SJSA1 (cell line): ENCODE measurements at places on chromosomes 7 and 10. TPM values are rescaled to one million over a fixed set of nuclear protein-coding genes. Genes with fewer than 3 reads are reported as not detected.

The KIF20B gene
- total RNA-seq: 40.1 and 47.6 TPM in 2 replicates

DNA sequence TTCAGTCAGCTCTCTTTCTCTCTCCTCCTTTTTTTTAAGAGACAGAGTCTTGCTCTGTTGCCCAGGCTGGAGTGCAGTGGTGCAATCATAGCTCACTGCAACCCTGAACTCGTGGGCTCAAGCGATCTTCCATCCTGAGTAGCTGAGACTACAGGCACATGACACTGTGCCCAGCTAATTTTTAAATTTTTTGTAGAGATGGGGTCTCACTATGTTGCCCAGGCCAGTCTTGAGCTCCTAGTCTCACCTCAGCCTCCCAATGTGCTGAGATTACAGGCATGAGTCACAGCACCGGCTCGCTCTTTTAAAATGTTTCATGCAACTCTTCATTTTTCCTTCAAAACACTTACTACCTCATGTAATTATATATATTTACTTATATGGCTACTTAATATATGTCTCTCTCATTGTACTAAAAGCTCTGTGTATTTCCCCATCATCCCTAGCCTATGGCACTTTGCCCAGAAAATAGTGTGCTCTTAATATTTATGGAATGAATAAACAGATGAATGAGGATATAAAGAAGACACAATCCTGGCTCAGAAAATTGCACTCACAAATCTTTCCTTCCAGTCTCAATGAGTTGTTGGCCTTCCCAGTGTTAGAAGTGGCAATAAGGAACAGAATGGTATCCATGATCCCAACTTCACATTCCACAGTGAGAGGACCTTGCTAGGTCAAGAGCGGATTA is 33.9 kb downstream of the EBLN1 start:
- no peak overlapping the region for H3K4me3 ChIP-seq
- H3K27me3 ChIP-seq: peaks cover 5% of the 10 kb centered on the region; the same call in 1 of the 2 replicates
- H3K27ac ChIP-seq: no peak overlapping the region

GRCh38 chr10:61888744-61889143 is 12.8 kb upstream of the ARID5B start:
- no peaks in the 10 kb centered on the region for H3K36me3 ChIP-seq
- H3K27me3 ChIP-seq: no peaks in the 10 kb centered on the region

DNA sequence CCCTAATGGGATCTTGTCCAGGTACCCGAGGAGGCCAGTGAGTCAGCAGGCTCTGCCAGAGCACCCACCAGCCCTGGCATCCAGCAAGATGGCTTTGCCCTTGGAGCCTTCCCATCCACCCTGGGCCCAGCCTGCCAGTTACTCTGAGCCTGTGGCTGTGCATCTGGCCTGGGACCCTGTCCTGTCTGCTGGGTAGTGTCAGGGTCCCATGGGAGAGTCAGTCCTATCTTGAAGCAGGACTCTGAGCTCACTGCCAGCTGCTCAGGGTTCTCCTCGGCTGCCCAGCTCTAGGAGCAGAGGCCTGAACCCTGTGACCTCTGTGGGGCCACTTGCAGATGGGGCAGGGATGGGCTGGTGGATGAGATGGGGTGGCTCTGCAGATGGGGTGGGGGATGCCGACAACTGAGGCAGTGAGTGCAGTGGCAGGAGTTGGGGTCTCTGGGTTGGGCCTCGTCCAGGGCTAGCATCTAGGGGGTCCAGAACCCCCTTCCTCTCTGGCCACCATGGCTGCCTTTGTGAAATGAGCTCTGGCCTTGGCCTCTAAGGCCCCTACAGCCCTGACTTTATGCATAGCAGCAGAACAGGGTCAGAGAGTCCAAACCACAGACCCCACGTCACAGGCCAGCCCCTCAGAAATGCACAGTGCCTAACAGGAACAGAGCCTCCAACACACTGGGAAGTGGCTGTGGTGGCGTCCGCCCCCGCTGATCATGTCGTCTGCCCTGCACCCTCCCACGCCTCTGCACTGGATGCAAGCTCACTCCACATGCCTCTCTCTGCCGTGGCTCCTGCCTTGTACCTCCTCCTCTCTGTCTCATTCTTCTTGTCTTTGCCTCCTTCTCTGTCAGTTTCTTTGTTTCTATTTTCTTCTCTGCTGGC is 88.1 kb upstream of the RET start:
- no peaks in the 10 kb centered on the region for H3K27me3 ChIP-seq
- no peaks in the 10 kb centered on the region for H3K36me3 ChIP-seq
- H3K4me3 ChIP-seq: no peak overlapping the region
- no peak overlapping the region for H3K27ac ChIP-seq
- DNase-seq: no peak

GRCh38 chr7:123043642-123044041 is 48.1 kb upstream of the TAS2R16 start:
- peaks cover 13% of the 10 kb centered on the region for H3K4me1 ChIP-seq
- DNase-seq: no peak
- H3K27me3 ChIP-seq: no peaks in the 10 kb centered on the region
- no peak overlapping the region for H3K27ac ChIP-seq
- H3K36me3 ChIP-seq: no peaks in the 10 kb centered on the region

- no peak for DNase-seq
- H3K4me1 ChIP-seq: peaks cover 7% of the 10 kb centered on the region; the same call in 1 of the 2 replicates
- no peak overlapping the region for H3K27ac ChIP-seq
- no peaks in the 10 kb centered on the region for H3K27me3 ChIP-seq
- no peaks in the 10 kb centered on the region for H3K36me3 ChIP-seq
Observed at GRCh38 chr7:29639886-29640595, 76.4 kb downstream of the PRR15 start.

The TAS2R5 gene
- total RNA-seq: not detected in 2 replicates

- H3K4me3 ChIP-seq: no peak overlapping the region
- H3K4me1 ChIP-seq: no peaks in the 10 kb centered on the region
- H3K27ac ChIP-seq: no peak overlapping the region
- DNase-seq: no peak
Observed at GRCh38 chr7:158991824-158992621, 135.7 kb downstream of the DYNC2I1 start.

DNA sequence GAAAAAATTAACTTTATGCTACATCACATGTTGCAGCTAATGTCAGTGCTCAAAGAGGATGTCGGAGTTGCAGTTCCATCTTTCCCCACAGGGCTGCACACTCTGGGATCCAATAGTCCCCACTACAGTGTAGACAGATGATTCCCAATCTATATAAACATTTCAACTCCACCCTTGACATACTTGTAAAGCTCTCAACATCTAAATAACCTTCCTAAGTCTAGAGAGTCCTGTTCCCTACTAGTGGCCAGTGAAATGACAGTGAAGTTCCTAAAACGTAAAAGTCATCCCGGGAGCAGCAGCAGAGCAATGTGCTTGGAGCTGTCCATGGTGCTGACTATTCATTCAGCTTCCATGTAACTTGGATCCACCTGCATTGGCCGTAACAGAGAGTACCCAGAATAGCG is 145.1 kb downstream of the GRM8 start:
- H3K4me1 ChIP-seq: no peaks in the 10 kb centered on the region
- H3K27me3 ChIP-seq: no peaks in the 10 kb centered on the region
- no peaks in the 10 kb centered on the region for H3K36me3 ChIP-seq
- peak; percentile 51 for DNase-seq
- H3K27ac ChIP-seq: no peak overlapping the region

The CYP3A7 gene
- total RNA-seq: not detected in 2 replicates

DNA sequence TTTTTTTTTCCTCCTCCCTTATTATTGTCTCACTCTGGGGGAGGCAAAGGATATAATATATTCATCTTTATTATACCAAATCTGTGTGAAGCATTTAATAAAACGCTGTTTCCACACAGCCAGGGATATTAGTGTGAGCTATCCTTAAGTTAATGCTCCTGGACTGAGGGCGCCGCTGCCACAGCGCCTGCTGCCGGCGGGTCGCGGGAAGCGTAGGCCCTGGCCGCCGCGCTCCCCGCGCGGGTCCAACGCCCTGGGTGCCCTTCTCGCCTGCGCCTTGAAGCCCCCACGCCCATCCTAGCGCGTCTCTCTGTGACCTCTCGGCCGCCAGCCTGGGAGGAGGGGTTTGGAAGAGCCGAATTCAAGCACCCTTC is 9.5 kb upstream of the LBX1 start:
- no peak overlapping the region for H3K4me3 ChIP-seq
- H3K27me3 ChIP-seq: peaks cover 75% of the 10 kb centered on the region
- no peaks in the 10 kb centered on the region for H3K4me1 ChIP-seq
- no peaks in the 10 kb centered on the region for H3K36me3 ChIP-seq
- no peak overlapping the region for H3K27ac ChIP-seq
- DNase-seq: no peak

DNA sequence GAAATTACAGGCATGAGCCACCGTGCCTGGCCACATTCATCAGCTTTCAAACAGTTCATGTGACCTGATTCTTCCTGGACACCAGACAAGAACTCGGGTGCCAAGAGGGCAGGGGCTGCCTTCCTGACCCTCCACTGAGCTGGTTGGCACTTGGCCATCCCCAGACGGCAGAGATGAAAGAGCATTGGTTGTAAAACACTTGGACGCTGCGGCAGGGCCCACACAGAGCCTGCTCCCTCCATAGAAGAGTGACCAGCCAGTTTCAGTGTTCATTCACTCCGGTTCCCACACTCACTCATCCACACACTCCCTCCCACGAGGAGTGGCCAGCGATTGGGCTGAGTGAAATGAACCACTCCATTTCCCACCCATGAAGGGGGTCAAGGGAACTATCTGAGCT is 112.3 kb downstream of the ITGB8 start:
- H3K4me3 ChIP-seq: no peak overlapping the region
- no peak for DNase-seq
- H3K4me1 ChIP-seq: 0 out of 2 replicates have a peak, but pooled peaks cover 6% of the 10 kb centered on the region

DNA sequence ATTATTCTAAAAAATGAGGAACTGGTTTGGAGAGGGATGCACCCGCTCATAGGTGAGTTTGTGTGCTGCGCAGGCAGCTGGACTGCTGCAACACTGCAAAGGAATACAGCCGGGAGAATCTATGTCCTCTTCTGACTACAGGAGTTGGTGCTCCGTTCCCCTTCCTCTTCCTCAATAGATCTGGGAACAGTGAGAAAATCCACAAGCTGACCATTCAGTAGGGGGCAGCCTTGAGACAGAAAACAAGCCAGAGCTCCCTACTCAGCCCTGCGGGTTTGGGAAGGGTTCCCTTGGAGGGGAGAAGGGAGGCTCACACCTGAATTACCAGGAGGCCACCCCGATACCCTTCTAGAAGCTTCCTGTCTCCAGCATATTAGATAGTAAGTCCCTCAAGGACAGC is 87.3 kb upstream of the FOXI2 start:
- H3K27me3 ChIP-seq: no peaks in the 10 kb centered on the region
- H3K4me1 ChIP-seq: no peaks in the 10 kb centered on the region
- no peak overlapping the region for H3K4me3 ChIP-seq
- no peak for DNase-seq

The EVX1 gene
- total RNA-seq: not detected in 2 replicates

The SEMA3D gene
- 4.4 and 5.3 TPM in 2 replicates for total RNA-seq

- H3K4me1 ChIP-seq: no peaks in the 10 kb centered on the region
- no peak overlapping the region for H3K27ac ChIP-seq
- H3K27me3 ChIP-seq: no peaks in the 10 kb centered on the region
- H3K4me3 ChIP-seq: no peak overlapping the region
- DNase-seq: no peak
Observed at GRCh38 chr10:77328272-77328816, 309.3 kb downstream of the KCNMA1 start.

- DNase-seq: no peak
- no peaks in the 10 kb centered on the region for H3K27me3 ChIP-seq
- H3K27ac ChIP-seq: no peak overlapping the region
- peaks cover 30% of the 10 kb centered on the region for H3K36me3 ChIP-seq
- H3K4me1 ChIP-seq: peaks cover 13% of the 10 kb centered on the region
Observed at GRCh38 chr10:73854310-73854709, 20.0 kb downstream of the CAMK2G start.

GRCh38 chr10:35498693-35499092 is 106.4 kb upstream of the GJD4 start:
- DNase-seq: no peak
- no peak overlapping the region for H3K27ac ChIP-seq
- no peak overlapping the region for H3K4me3 ChIP-seq
- H3K4me1 ChIP-seq: peaks cover 10% of the 10 kb centered on the region

- no peak for DNase-seq
- no peak overlapping the region for H3K27ac ChIP-seq
- no peak overlapping the region for H3K4me3 ChIP-seq
- no peaks in the 10 kb centered on the region for H3K27me3 ChIP-seq
- no peaks in the 10 kb centered on the region for H3K36me3 ChIP-seq
Observed at GRCh38 chr10:101834341-101834740, 9.3 kb downstream of the KCNIP2 start.

DNA sequence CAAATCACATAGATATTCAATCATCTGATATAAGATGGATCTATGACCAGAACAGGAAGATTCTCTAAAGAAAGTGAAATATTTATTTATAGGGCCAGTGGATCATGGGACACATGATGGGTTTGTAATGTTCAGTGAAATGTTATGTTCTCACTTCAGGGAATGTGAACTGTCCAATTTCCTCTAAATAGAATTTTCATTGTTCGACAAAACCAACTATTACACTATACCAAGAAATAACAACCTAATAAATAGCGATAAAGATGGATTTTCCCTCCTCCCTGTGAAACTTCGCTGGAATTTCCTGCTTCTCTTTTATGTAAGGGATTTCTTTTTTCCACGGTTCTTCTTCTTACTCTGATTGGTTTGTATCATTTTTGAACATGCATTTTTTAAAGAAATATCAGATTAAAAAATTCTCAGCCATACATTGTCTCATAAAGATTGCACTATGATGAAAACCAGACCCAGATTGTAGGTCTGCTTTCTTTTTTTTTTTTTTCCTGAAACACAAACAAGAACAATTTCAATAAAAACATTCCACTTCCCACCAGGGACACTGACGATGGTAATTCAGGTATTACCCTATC is 139.8 kb upstream of the ZEB1 start:
- DNase-seq: no peak
- H3K36me3 ChIP-seq: no peaks in the 10 kb centered on the region
- no peak overlapping the region for H3K27ac ChIP-seq

- H3K4me3 ChIP-seq: no peak overlapping the region
- no peak for DNase-seq
- H3K36me3 ChIP-seq: no peaks in the 10 kb centered on the region
- no peaks in the 10 kb centered on the region; the same call in 1 of the 2 replicates for H3K27me3 ChIP-seq
Observed at GRCh38 chr10:98528805-98529183, 82.1 kb upstream of the HPS1 start.

- no peak overlapping the region for H3K27ac ChIP-seq
- no peaks in the 10 kb centered on the region for H3K27me3 ChIP-seq
- no peak overlapping the region for H3K4me3 ChIP-seq
Observed at GRCh38 chr10:24310104-24310503, 101.2 kb downstream of the KIAA1217 start.
